ENCODE measurements at places on chromosomes 11 and 22.

- no peak for DNase-seq
Measured at GRCh38 chr11:36500315-36500721, 9.8 kb downstream of the TRAF6 start.

DNA sequence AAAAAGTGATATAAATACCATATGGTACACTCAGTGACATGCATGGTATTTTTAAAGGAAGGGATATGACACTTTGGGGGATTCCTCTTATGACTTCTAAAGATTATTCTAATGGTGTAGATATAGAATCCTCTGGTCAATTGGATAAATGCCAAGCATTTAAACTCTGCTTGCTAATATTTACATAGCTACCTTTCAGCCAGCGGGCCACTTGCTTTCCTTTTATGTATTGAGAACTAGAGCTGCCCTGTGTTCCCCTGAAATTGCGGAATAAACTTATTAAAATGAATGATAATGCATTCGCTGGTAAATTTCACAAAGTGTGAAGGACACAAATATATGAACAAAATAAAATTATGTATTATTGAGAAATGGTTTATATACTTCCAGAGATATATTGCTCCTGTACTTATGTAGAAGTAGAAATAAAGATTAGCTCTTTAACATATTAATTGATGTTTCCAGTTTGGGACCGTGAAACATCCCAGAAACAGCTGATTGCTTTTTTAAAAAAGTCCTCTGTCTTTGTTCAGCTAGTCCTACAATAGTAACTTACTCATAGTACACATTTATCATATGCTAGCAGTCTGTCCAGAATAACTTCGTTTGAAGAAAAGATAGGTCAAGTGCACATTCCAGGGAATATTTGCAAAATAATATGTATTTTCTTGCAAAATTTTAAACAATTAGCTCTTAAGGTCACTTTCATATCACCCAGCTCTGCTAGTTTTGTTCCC, 40.1 kb upstream of the CARD18 start:
- DNase-seq: no peak

DNA sequence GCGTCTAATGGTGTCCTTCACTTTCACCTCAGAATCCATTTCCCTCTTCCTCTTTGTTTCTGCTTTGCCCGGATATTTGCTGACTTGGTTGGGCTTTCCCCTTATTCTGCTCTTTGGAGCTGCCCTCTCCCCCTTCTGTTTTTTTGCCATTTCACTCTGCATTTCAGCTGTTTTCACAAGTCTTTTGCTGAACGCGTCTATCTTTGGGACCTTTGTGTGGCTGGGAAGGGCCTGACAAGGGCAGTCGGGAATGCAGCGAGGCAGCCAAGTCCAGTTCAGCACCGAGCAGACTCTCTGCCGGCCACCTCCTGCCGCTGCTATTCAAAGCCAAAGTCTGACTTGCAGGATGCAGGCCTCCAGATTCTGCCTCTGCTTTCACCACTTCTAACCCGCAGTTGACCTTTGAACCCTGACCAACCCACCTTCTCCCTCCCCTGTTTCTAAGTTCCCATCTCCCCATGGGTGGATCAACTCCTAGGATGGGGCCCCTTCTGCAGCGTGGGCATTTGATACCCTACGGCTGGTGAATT, 38.2 kb downstream of the FEZ1 start:
- no peak for DNase-seq

GRCh38 chr11:1463056-1463455, 23.5 kb downstream of the MOB2 start:
- DNase-seq: no peak

DNA sequence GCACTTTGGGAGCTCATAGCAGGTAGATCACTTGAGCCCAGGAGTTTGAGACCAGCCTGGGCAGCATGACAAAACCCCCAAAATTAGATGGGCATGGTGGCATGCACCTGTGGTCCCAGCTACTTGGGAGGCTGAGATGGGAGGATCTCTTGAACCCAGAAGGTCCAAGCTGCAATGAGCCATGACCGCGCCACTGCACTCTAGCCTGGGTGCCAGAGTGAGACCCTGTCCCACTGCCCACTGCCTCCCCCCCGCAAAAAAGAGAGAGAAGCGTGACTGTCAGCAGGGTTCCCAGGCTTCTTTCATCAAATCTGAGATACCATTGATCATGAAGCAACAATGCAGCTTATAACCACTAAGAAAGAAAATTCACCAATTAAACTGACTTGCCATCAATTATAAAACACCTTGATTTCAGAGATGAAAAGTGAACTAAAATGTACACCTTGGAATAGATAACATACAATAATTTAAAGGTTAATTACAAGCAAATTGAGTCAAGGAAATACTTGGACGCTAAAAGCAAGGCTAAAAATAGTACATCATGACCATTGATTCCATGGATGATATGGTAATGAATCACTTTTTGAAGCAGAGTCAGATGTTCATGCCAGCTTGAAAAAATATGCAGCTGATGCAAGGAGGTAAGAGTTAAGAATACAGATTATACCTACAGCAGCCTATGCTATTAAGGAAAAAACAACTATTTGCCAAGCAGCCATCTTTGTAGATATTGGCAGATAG, 90.8 kb upstream of the ALKBH3 start:
- no peak for DNase-seq

DNA sequence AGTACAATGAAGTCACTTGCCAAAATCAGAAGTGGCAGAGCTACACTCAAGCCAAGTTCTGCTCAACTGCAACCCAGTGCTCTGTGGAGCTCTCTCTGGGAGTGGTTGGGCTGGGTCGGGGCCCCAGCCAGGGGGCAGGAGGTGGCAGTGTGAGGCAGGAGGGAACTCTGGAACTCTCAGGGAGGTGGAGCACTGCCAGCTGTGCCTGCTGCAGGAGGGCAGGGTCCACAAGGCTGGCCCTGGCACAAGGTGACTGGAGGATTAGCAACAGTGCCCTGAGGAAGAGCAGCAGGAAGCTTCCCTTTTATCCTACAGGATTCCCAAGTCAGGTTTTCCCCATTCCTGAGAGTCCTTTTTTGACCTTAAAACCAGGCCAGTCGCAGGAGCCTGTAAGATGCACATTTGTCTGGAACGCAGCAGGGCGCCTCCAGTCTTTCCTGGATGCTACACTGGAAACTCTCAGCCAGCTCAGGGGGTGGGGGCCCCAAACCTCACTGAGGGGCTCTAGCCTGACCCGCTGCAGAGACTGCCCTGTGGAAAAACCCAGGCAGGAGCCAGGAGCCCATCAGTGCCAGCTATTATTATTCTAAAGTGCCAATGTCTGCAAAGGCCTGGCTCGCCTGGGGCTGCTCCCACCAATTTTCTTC, 31.8 kb downstream of the DKK3 start:
- no peak for DNase-seq

DNA sequence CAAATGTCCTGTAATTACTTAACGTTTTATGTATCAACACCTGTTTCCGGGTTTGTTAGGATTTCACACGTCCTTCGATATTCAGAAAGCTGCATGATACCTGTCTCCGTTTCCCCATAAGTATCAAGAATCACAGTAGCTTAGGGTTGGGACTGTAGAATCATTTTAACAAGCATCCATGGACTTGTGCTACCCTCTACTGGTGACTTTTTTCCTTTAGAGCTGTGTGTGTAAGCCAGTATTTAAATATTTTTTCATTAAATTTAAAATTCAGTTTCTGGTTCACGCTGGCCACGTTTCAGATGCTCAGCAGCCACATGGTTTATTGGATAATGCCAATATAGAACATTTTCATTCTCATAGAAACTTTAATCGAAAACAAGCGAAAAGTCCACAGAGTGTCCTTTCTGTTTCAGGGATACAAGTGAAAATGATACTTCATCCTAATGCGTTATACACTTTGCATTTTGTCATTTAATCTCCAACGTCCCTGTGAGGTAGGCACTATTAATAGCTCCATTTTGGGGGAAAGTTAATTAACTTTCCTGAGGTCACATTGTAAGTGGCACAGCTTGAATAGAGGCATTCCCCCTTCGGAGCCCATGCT, 61.5 kb upstream of the SLC25A18 start:
- no peak for DNase-seq

- DNase-seq: no peak
Measured at GRCh38 chr11:9040410-9040809, 36.6 kb upstream of the NRIP3 start.

- no peak for DNase-seq
Measured at GRCh38 chr11:15280393-15280792, 165.7 kb downstream of the INSC start.

DNA sequence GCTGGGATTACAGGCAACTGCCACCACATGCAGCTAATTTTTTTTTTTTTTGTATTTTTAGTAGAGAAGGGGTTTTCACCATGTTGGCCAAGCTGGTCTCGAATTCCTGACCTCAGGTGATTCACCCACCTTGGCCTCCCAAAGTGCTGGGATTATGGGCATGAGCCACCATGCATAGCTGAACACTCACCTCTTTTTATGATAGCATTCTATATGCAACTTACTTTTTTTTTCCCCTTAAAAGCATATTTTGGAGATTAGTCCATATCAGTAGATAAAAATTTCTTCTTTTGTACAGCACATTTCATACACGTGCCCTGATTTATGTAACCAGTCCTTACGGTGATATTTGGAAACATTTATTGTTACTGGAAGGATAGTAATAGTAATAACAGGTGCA, 14.6 kb downstream of the GTPBP1 start:
- DNase-seq: no peak

GRCh38 chr11:124788521-124788920, 11.7 kb downstream of the MSANTD2 start:
- DNase-seq: no peak

GRCh38 chr22:30919973-30920372, 48.6 kb downstream of the MORC2 start:
- DNase-seq: no peak

DNA sequence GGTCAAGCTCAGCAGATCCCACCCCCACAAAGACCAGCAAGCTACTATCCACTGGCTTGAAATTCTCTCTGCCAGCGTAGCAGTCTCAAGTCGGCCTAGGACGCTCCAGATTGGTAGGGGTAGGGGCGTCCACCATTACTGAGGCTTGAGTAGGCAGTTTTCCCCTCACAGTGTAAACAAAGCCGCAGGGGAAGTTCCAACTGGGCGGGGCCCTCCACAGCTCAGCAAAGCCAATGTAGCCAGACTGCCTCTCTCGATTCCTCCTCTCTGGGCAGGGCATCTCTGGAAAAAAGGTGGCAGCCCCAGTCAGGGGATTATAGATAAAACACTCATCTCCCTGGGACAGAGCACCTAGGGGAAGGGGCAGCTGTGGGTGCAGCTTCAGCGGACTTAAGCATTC, 1064.9 kb upstream of the TENM4 start:
- no peak for DNase-seq

DNA sequence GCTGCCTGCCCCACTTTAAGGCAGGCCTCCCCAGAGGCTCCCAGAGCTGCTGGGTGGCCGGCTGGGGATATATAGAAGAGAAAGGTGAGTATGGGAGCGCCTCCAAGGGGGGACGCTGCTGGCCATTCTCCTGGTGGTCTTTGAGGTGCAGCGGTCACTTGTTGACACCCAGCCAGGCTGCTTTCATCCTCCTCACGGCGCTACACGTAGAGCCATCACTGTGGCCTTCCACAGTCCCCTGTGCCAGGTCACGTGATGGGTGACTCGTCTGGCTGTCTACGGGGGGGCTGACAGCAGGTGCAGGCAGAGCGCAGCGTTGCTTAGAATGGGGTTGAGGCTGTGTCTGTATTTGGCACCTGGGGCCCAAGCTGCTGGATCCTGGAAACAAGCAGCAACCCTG, 1.9 kb downstream of the ACR start:
- DNase-seq: no peak

GRCh38 chr11:6387811-6388599, 2.3 kb upstream of the SMPD1 start:
- no peak for DNase-seq

- no peak for DNase-seq
Measured at GRCh38 chr22:20464096-20464614, 26.5 kb upstream of the SCARF2 start.

DNA sequence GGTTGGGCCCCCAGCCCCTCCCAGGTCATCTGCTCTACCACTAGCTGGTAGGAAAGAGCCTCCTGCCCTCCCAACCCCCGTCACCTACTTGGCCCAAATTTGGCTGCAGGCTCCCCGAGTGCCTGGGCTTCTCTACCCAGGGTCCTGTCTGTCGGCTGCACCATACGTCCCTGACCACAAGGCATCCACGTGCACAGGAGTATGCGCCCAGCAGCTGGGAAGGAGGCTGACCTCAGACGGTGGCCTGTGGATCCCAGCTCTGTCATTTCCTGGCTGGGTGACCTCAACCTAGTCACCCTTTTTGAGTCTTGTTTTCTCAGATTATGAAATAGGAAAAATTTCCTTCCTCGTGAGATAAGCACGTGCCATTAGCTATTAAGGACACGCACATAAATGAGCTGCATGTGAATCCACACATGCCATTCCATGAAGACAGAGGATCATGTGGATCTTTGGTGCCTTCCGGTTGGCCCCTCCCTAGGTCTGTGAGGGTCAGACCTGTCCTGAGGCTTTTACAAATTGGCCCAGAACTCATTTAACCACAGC, 13.7 kb downstream of the CYB561A3 start:
- DNase-seq: no peak

- DNase-seq: no peak
Measured at GRCh38 chr11:92533657-92534335, 309.2 kb downstream of the FAT3 start.

GRCh38 chr11:21631991-21632390, 560.9 kb upstream of the ANO5 start:
- no peak for DNase-seq

GRCh38 chr11:70542406-70542805, 144.1 kb downstream of the CTTN start:
- no peak for DNase-seq

DNA sequence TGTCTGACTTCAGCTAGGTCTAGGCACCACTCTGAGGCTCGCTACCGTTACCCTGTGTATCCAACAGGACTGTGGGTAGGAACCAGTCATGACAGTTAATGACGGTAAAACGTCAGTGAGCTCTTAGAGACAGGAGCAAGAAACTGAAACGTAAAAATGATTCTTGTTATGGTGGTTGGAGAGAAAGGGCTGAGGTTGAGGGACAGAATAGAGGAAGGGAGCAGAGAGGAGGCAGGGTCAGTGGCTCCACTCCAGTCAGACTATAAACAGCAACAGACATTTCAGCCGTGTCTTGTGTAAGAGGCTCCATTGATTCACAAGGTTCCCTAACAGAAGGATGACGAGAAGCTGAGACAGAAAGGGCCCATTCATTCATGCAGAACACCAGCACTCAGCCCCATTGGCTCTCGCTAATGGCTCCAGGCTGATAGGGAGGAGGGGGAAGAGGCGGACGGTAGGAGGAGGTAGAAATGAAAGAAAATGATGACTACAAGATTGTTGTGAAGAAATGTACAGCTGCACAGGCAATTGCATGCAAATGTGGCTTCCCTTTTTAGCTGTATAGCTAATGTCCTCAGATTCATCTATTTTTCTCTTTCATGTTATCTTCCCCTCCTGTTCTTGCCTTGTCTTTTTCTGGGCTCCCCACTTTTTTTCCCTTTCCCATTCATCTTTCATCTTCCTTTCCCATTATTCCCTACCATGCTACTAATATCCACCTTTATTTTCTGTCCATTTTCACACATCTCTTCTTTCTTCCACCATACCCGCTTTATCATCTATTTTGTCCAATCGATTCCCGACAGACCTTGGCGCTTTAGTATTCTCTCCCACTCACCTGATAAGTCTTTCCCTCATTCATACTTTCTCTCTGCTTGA, 34.3 kb downstream of the ETS1 start:
- no peak for DNase-seq

Data from 8988T (cell line).